ENCODE measurements at places on chromosomes 11 and 22.

DNA sequence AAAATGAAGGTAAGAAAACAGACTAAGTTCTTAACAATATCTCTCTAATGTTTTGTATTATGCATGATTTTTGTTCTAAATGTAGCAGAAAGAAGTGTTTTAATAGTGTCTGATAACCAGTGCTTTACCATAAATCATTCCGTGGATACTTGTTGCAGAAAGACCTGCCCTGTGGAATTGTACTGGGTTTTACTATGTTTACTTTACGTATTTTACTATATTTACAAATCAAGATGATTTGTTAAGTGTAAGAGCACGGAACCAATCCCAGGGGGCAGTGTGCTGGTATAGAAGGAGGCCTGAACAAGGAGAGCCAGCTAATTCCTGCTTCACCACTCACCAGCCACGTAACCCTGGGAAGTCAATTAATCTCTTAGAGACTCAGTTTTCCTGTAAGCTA, 1.4 kb downstream of the HTR3B start:
- no peaks in the 10 kb centered on the region for H3K4me1 ChIP-seq
- no peak overlapping the region for H3K27ac ChIP-seq
- no peak for DNase-seq
- no peak overlapping the region for H3K4me3 ChIP-seq
- no peaks in the 10 kb centered on the region for H3K27me3 ChIP-seq

- no peak overlapping the region for H3K4me3 ChIP-seq
- H3K36me3 ChIP-seq, result no peaks in the 10 kb centered on the region
- no peaks in the 10 kb centered on the region for H3K27me3 ChIP-seq
- no peak for DNase-seq
- no peak overlapping the region for H3K27ac ChIP-seq
- no peaks in the 10 kb centered on the region for H3K4me1 ChIP-seq
These were observed 87.0 kb downstream of the BDNF start for GRCh38 chr11:27612932-27613880.

DNA sequence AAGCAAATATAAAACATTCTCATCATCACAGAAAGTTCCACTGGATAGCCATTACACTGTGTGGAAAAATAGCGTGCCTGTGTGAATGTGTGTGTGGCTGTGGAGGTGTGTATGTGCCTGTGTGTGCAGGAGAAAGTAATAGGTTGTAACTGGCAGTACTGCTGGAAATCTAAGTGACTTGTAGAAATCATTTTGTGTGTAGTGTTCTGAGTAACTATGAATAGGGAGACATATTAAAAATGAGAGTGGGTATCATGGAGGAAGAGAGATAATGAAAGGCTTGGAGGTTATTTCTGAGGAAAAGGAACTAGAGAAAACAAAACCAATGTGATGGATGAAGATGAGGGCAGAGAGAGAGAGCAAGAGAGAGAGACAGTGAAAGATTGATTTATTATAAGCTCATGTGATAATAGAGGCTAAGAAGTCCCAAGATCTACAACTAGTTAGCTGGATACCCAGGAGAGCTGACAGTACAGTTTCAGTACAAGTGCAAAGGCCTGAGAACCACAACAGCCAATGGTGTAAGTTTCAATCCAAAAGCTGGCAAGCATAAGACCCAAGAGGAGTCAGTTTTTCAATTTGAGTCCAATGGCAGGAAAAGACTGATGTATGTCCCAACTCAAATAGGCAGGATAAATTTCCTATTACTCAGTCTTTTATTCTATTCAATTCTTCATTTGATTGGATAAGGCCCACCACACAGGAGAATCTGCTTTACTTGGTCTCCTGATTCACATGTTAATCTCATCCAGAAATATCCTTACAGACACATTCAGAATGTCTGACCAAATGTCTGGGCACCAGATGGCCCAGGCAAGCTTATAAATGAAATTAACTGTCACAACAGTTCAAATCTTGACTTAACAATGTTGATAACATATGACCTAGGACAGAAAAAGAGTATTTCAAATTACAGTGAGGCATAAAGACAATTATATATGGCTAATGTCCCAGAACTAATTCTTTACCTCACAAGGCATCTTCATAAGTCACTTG, 14.9 kb downstream of the KBTBD3 start:
- H3K36me3 ChIP-seq, result peaks cover 7% of the 10 kb centered on the region
- no peak overlapping the region for H3K4me3 ChIP-seq
- H3K27ac ChIP-seq, result no peak overlapping the region
- H3K4me1 ChIP-seq, result no peaks in the 10 kb centered on the region

- DNase-seq, result no peak
- H3K27ac ChIP-seq, result no peak overlapping the region
- peaks cover 27% of the 10 kb centered on the region for H3K4me1 ChIP-seq
- no peaks in the 10 kb centered on the region for H3K27me3 ChIP-seq
- no peaks in the 10 kb centered on the region for H3K36me3 ChIP-seq
These were observed 97.1 kb downstream of the ME3 start for GRCh38 chr11:86575208-86575855.

DNA sequence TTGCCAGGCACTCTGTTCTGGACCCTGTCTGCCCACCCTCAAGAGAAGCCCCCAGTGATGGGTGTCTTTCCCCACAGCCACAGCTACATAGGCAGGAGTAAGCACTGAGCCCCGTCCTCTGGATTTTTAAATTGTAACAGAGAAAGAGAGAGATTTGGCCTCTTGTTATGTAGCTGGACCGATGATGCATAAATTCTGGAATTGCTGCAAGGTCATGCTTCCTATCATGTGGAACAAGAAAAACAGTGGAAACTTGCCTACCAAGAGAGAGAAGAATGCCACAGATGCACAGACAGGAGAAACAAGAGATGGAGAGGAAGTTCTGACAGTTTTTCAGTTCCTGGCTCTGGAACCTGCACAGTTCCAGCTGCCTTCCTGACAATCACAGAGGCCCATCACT, 150.2 kb downstream of the ETS1 start:
- no peaks in the 10 kb centered on the region for H3K27me3 ChIP-seq
- H3K4me3 ChIP-seq, result peak overlapping the region; percentile 9
- no peak for DNase-seq
- H3K4me1 ChIP-seq, result peaks cover 4% of the 10 kb centered on the region
- H3K36me3 ChIP-seq, result no peaks in the 10 kb centered on the region
- H3K27ac ChIP-seq, result peak overlapping the region; percentile 66

DNA sequence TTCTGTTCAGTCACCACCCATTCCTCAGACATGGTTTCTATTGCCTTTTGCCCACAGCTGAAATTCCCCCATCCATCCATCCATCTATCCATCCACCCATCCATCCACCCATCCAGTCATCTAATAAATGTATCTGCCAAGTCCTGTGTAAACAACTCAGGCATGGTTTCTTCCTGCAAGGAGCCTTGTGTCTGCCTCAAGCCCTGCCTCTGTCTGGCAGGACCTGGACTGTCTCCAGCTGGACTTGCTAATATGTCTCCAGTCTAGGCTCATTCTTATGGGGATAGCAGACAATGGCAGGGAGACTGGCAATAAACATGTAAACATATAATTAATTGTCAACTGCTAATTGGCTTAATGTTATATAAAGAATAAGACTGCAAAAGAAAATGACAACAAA, 64.7 kb upstream of the AMPD3 start:
- H3K27ac ChIP-seq, result peak overlapping the region; percentile 17
- peaks cover 20% of the 10 kb centered on the region for H3K4me1 ChIP-seq
- no peak for DNase-seq
- no peaks in the 10 kb centered on the region for H3K27me3 ChIP-seq

DNA sequence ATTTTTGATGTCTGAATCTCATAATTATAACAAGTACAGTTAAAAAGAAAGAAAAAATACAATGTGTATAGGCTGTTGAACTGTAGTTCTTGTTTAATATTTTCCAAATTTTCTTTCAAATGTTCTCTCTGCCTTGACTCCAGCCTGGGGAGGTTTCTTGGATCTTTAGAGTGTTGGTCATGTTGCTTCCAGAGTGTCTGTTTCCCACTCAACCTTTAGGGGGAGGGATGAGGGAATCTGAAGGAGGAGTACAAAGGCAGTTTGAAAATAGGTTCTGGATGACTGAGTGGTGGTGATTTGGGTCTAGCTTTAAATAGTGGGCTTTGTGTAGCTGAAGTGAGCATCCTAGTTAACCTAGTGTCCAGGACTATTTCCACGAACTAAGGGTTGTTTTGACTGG, 2.0 kb downstream of the CTNND1 start:
- peak overlapping the region; percentile 86 for H3K4me3 ChIP-seq
- H3K36me3 ChIP-seq, result no peaks in the 10 kb centered on the region
- no peaks in the 10 kb centered on the region for H3K27me3 ChIP-seq
- peak overlapping the region; percentile 5 for H3K27ac ChIP-seq
- no peak for DNase-seq

GRCh38 chr11:131408025-131408640, 37.7 kb downstream of the NTM start:
- H3K4me3 ChIP-seq, result no peak overlapping the region
- H3K27ac ChIP-seq, result no peak overlapping the region
- H3K36me3 ChIP-seq, result no peaks in the 10 kb centered on the region
- DNase-seq, result no peak
- H3K4me1 ChIP-seq, result no peaks in the 10 kb centered on the region
- H3K27me3 ChIP-seq, result no peaks in the 10 kb centered on the region

GRCh38 chr22:42651134-42651533, 1.9 kb upstream of the CYB5R3 start:
- H3K4me3 ChIP-seq, result no peak overlapping the region
- no peak for DNase-seq

- H3K27me3 ChIP-seq, result no peaks in the 10 kb centered on the region
- H3K4me1 ChIP-seq, result no peaks in the 10 kb centered on the region
- H3K4me3 ChIP-seq, result no peak overlapping the region
- no peaks in the 10 kb centered on the region for H3K36me3 ChIP-seq
- H3K27ac ChIP-seq, result no peak overlapping the region
- DNase-seq, result no peak
These were observed 50.3 kb downstream of the CD6 start for GRCh38 chr11:61021661-61022212.

DNA sequence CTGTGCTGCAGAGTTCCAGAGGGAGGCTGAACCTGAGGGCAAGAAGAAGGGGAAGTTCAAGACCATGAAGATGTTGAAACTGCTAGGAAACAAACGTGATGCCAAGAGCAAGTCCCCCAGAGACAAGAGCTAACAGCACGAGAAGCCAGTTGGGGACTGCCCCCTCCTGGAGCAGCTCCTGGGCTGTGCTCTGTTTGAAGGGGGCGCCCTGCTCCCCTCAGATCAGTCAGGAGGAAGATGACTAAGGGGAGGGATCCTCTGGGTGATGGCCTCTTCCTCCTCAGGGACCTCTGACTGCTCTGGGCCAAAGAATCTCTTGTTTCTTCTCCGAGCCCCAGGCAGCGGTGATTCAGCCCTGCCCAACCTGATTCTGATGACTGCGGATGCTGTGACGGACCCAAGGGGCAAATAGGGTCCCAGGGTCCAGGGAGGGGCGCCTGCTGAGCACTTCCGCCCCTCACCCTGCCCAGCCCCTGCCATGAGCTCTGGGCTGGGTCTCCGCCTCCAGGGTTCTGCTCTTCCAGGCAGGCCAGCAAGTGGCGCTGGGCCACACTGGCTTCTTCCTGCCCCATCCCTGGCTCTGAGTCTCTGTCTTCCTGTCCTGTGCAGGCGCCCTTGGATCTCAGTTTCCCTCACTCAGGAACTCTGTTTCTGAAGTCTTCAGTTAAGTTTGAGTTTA, 12.6 kb downstream of the C22orf23 start:
- no peaks in the 10 kb centered on the region for H3K4me1 ChIP-seq
- no peaks in the 10 kb centered on the region for H3K27me3 ChIP-seq
- H3K27ac ChIP-seq, result no peak overlapping the region
- peaks cover 44% of the 10 kb centered on the region for H3K36me3 ChIP-seq

DNA sequence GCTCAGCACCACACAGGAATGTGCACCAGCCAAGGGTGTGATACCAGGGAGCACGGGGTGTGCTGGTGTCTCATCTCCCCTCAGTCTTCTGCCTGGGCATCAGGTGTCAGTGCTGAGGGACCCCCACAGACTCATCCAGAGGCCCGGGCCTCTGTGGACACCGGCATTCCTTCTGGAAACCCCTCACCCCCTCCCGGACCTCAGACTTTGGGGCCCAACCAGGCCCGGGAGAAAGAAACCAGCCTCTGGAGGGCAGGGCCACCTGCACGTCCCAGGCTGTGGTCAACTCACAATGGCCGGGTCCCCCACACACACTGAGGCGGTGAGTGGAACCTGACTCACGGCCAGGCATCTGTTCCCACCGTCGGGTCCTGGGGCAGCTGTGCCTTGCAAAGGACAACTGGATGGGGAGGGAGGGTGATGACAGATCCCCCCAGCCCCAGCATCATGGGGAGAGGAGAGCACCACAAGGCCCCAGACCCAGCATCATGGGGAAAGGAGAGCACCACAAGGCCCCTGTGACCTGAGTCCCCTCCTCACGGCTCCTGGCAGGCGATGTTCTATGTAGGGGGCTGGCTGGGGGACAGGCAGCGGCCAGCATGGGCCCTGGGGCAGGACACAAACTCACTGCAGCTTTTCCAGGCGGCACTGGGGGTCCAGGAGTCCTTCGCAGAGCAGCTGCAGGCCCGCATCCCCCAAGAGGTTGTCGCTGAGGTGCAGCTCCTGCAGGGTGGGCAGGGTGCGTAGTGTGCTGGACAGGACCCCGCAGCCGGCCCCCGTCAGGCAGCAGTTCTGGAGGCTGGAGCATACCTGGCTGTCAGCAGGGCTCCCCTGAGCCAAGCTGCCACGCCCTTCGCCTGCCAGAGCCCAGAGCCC, 7.6 kb downstream of the RNH1 start:
- H3K27me3 ChIP-seq, result no peaks in the 10 kb centered on the region
- H3K4me1 ChIP-seq, result peaks cover 14% of the 10 kb centered on the region
- H3K4me3 ChIP-seq, result no peak overlapping the region
- no peak overlapping the region for H3K27ac ChIP-seq
- peaks cover 50% of the 10 kb centered on the region for H3K36me3 ChIP-seq
- DNase-seq, result no peak

GRCh38 chr11:15446929-15447328, 332.2 kb downstream of the INSC start:
- no peak overlapping the region for H3K4me3 ChIP-seq
- no peak for DNase-seq
- no peaks in the 10 kb centered on the region for H3K36me3 ChIP-seq
- H3K4me1 ChIP-seq, result no peaks in the 10 kb centered on the region
